ENCODE measurements at places on chromosomes 6 and 20. TPM values are rescaled to one million over a fixed set of nuclear protein-coding genes. Genes with fewer than 3 reads are reported as not detected.

DNA sequence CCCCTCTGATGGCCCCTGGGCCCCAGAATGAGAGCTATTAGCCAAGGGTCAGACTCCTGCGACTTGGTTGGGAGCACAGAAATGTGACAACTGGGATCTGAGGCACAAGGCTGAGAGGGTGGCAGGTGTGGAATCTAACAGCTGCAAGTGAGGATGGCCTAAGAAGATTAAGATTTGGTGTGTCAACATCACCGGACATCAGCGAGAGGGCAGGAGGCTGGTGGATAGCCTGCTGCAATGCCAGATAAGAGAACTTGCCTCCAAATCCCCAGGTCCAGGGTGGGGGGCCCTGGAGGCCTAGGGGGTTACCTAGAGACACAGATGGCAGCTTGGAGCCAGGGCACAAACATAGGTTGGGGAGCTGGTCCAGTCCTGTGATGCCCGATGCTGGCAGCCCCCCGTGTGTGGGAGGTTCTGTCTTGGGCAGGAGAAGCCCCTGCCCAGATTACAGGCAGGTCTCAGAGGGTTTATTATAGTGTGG is 155.8 kb downstream of the GRM4 start:
- DNase-seq: no peak

GRCh38 chr6:139904158-139904533 is 529.7 kb upstream of the CITED2 start:
- no peak for DNase-seq

- no peak for DNase-seq
Measured at GRCh38 chr6:22149501-22150367, 147.1 kb downstream of the PRL start.

DNA sequence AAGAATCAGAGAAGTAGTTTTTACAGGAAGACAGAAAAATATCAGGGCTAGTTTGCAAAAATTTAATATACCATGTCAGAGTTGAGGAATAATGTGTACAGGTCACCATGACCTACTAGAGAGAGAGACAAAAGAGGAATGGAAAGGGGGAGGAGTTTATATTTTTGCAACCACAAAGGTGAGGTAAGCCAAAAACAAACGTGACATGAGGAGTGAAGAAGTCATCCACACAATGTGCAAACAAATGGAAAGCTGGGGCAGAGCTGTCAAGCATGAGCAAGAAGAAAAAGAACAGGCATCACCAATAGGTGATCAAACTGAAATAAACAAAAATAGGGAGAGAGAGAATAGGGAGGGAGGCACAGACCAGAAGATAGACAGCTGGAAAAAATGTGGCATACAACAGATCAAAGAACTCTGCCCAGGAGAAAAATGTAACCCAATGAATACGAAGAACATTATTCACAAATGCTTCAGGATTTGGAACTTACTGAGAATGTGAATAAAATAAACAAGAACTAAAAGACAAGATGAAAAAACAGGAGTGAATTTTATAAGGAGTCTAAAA is 15.5 kb downstream of the RARS2 start:
- no peak for DNase-seq

GRCh38 chr6:158405933-158406332 is 93.7 kb downstream of the TULP4 start:
- DNase-seq: no peak

DNA sequence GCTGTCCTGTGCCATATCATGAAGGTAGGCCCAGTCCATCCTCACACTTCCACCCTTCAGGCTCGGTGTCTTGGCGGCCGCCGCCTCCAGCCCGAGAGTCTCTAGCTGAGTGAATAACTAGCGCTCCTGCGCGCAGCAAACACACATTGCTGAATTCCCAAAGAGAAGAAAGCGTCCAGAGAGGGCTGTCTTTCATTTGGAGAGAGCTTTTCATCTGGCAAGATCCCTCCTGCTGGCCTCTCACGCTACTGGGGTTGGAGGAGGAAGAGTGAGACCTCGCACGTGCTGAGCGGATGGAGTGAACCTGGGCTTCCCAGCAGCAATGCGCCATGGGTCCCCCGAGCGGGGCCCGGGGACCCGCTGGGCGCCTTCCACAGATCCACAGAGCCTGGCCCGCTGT is 73.2 kb downstream of the NCR2 start:
- no peak for DNase-seq

GRCh38 chr6:152642578-152643375 is 5.6 kb upstream of the SYNE1 start:
- DNase-seq: peak; percentile 13

GRCh38 chr6:56913285-56914074 is 41.4 kb upstream of the BEND6 start:
- DNase-seq: no peak

DNA sequence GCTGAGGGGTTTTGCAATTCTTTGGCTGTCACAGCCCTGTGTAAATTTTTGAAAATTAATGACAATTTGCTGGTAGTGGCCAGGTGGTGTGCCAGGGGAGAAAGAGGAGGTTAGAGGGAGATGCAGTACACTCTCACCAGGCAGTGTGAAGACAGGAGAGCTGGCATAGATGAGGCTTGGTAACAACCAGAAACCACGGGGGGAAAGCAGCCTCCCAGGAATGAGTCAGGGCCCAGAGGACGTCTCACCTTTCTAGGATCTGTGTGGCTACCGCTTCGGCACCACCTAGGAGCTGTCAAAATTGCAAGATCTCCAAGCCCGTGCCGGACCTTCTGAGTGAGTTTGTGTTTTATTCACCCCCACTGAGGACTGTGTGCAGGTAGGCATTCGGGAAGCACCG is 171.4 kb downstream of the PACRG start:
- no peak for DNase-seq

DNA sequence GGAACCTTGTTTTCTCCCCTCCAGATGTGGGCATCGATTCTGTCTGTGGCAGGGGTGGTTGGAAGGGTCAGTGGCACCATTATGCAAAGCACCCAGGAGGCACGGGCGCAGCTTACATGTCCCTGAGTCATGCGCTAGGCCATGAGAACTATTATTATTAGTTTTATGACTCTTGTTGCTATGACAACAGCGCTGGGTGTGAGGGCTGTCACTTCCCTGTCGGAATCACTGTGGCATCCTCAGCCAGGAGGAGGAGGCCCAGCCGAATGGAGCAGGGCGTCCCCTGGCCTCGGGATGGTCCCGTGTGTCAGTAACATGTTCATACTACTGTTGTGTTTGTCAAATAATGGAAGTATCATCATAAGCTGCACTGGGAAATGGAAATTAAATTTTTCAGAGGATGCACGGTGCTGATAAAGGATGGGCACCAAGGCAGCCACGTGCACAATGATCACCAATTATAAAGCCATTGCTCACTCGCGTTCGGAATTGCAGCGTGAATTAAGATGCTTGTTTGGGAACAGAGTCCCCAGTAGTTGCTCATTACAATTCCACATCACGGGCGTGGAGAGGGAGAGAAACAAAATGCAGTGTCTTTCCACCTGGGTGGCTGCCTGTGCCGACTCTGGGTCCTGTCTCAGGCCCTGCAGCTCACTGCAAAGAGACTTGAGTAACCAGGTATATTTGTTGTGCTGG is 247.9 kb downstream of the CDH4 start:
- DNase-seq: no peak

DNA sequence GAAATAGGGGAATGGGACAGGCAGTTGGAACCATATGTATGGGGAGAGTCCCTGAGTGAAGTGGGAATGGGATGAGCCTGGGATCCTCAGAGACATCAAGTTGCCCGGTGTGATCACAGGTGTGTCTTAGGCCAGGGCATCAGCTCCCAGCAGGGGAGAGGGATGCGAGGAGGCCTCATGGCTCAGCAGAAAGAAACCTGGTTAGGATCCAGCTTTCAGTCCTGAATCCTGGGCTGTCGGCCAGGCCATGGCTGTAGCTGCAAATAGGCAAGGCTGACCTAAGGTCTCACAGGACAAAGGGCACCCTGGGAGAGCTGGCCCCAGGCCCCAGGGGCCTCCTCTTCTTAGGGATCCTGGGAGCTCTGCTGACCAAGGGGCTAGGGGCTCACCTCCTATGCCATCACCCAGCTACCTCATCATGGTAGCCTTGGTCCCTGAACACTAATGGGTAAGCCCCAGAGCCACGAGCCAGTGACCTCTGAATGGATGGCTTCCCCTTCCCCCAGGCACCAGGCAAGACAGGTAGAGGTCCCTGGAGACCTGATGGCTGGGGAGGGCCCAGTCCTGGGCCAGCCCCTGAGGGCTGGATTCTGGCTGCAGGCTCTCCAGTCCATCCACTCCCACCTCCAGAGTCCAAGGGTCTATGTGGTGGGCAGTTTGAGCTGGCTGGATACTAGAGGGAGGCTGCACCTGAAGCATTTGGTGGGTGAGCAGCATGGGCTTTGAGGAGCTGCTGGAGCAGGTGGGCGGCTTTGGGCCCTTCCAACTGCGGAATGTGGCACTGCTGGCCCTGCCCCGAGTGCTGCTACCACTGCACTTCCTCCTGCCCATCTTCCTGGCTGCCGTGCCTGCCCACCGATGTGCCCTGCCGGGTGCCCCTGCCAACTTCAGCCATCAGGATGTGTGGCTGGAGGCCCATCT is at the start of gene SLC22A7:
TSS of gene SLC22A7 (plus strand) at position 617 of the 921 bp plus-strand sequence. CDS start at position 716, 99 bp downstream.
- DNase-seq: no peak

DNA sequence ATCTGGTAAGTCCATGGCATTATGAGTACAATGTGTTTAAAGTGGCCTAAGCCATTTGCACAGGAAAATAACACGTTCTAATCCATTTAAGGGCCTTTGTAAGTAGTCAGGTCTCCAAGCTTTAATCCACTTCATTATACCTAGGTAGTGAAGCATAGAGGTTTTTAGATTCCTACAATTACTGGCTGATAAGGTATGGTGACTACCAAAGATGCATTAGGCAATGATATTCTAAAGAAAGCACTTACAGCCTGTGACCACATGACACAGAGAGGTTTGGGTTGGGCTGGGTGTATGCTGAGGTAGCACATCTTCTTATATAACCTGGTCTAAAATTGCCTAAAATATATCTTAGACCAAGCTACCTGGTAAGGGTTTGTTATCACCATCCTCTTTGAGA is 504.4 kb downstream of the TFAP2B start:
- no peak for DNase-seq

OPRL1 gene
- polyA plus RNA-seq: 0.85 TPM

RSPO3 gene
- 15.6 TPM for polyA plus RNA-seq

BACH2 gene
- 9.9 TPM for polyA plus RNA-seq

ABHD12 gene
- polyA plus RNA-seq: 61.4 TPM

GABRR1 gene
- polyA plus RNA-seq: 2.8 TPM

GMPR gene
- polyA plus RNA-seq: 15.0 TPM

MAP7 gene
- 38.8 TPM for polyA plus RNA-seq

NNAT gene
- polyA plus RNA-seq: 97.3 TPM

TGM3 gene
- polyA plus RNA-seq: 0.98 TPM

Measured in left renal cortex interstitium (tissue), 4 donors.